ENCODE measurements at places on chromosomes 11 and 22. TPM values are rescaled to one million over a fixed set of nuclear protein-coding genes. Genes with fewer than 3 reads are reported as not detected.

EXPH5 gene
- total RNA-seq: 14.0 TPM

BATF2 gene
- total RNA-seq: 4.5 TPM

SHANK3 gene
- total RNA-seq: 2.1 TPM

KBTBD3 gene
- total RNA-seq: 5.0 TPM

TRIM29 gene
- 3.3 TPM for total RNA-seq

BIK gene
- 37.9 TPM for total RNA-seq

ELP4 gene
- total RNA-seq: 18.0 TPM

MS4A4E gene
- not detected for total RNA-seq

OR8H2 gene
- not detected for total RNA-seq

DDX25 gene
- total RNA-seq: not detected

ACTN3 gene
- not detected for total RNA-seq

FXYD6 gene
- total RNA-seq: 0.61 TPM

OR6T1 gene
- total RNA-seq: not detected

OR2D2 gene
- total RNA-seq: not detected

LRRC74B gene
- total RNA-seq: not detected

MOGAT2 gene
- not detected for total RNA-seq

PAAF1 gene
- 23.0 TPM for total RNA-seq

KRTAP5-9 gene
- total RNA-seq: not detected

PLAAT4 gene
- total RNA-seq: 269 TPM

HBB gene
- not detected for total RNA-seq

PRAME gene
- total RNA-seq: 5.1 TPM

ROBO4 gene
- total RNA-seq: not detected

NDUFV1 gene
- 233 TPM for total RNA-seq

ADAMTS15 gene
- total RNA-seq: 0.47 TPM

CBLIF gene
- total RNA-seq: not detected

MS4A7 gene
- not detected for total RNA-seq

SPON1 gene
- not detected for total RNA-seq

BRSK2 gene
- 2.6 TPM for total RNA-seq

TNNT3 gene
- total RNA-seq: not detected

A4GALT gene
- 8.6 TPM for total RNA-seq

SPA17 gene
- total RNA-seq: 5.4 TPM

OR2AG1 gene
- not detected for total RNA-seq

CARD18 gene
- total RNA-seq: not detected

SERPING1 gene
- total RNA-seq: 61.8 TPM

KCNK4 gene
- total RNA-seq: not detected

IL17REL gene
- total RNA-seq: not detected

ABCG4 gene
- not detected for total RNA-seq

MUC5AC gene
- 145 TPM for total RNA-seq

DEUP1 gene
- not detected for total RNA-seq

ASRGL1 gene
- 30.3 TPM for total RNA-seq

TRPC6 gene
- total RNA-seq: not detected

C11orf42 gene
- total RNA-seq: not detected

GLYAT gene
- not detected for total RNA-seq

CELSR1 gene
- 40.8 TPM for total RNA-seq

LRFN4 gene
- total RNA-seq: 30.3 TPM

CHADL gene
- 0.73 TPM for total RNA-seq

CCDC81 gene
- 0.33 TPM for total RNA-seq

GGTLC3 gene
- total RNA-seq: not detected

PNPLA5 gene
- total RNA-seq: not detected

OR51B5 gene
- total RNA-seq: not detected

RASSF10 gene
- total RNA-seq: 8.7 TPM

C22orf31 gene
- not detected for total RNA-seq

OR2D3 gene
- not detected for total RNA-seq

ZC3H12C gene
- total RNA-seq: 14.1 TPM

SMTNL1 gene
- total RNA-seq: not detected

GDPD4 gene
- total RNA-seq: not detected

OSM gene
- total RNA-seq: not detected

Data from Calu3 (cell line).